CD4-positive, CD25-positive, alpha-beta regulatory T cell (primary cell): ENCODE measurements at places on chromosomes 6 and 20. TPM values are rescaled to one million over a fixed set of nuclear protein-coding genes. Genes with fewer than 3 reads are reported as not detected.

The GRM1 gene
- polyA plus RNA-seq: not detected

DNA sequence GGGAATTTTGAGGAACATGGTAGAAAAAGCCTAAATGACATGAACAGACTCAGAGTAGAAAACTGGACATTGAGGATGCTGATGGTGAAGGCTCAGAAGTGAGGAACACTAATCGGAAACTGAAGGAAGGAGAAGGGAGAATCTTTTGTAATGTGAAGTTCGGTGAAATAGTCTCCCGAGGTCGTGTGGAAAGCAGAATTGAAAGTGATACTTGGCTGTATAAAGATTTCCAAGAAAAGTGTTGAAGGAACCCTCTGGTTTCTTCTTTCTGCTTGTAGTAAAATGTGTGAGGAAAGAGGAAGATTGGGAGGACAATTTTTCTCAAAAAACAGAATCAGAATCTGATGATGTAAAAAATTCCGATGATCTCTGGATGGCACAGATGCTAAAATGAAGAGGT lies 115.4 kb downstream of the LAMP5 start:
- H3K36me3 ChIP-seq: no peaks in the 10 kb centered on the region
- no peaks in the 10 kb centered on the region for H3K4me1 ChIP-seq
- no peaks in the 10 kb centered on the region for H3K27me3 ChIP-seq
- H3K4me3 ChIP-seq: no peak overlapping the region
- DNase-seq: no peak

- H3K4me1 ChIP-seq: no peaks in the 10 kb centered on the region
- no peaks in the 10 kb centered on the region for H3K27me3 ChIP-seq
Observed at GRCh38 chr20:19712721-19713260, 45.3 kb upstream of the RIN2 start.

The GPR63 gene
- polyA plus RNA-seq: not detected

DNA sequence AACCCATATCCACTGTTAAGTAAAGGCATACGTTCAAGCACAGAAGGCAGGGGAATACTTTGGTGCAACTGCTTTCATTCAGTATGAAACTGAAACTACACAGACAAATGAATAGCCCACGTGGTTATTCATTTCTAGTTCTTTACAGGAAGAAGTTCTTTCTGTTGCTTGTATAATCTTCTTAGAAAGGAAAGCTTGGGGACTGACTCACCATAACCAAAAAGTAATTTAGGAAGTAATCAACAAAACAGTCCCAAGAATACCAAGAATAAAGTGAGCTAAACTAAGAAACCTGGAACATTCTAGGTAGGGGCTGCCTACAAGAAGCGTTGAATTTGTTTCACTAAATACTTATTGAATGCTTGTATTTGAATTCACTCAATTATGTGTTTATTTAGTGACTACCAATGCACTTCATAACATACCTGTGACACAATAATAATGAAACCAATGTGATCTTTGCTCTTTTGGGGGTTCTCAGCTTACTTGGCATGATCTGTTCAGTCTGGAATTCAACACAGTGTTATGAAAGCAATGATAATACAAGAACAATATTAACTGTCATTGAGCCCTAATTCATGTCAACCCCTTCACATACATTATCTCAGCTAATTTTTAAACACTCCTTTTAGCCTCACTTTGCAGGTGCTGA lies 25.1 kb upstream of the KIAA0408 start:
- H3K4me1 ChIP-seq: peaks cover 17% of the 10 kb centered on the region
- peak overlapping the region; percentile 83 for H3K4me3 ChIP-seq
- H3K36me3 ChIP-seq: no peaks in the 10 kb centered on the region
- DNase-seq: no peak
- H3K27me3 ChIP-seq: no peaks in the 10 kb centered on the region

The BMP2 gene
- not detected for polyA plus RNA-seq

DNA sequence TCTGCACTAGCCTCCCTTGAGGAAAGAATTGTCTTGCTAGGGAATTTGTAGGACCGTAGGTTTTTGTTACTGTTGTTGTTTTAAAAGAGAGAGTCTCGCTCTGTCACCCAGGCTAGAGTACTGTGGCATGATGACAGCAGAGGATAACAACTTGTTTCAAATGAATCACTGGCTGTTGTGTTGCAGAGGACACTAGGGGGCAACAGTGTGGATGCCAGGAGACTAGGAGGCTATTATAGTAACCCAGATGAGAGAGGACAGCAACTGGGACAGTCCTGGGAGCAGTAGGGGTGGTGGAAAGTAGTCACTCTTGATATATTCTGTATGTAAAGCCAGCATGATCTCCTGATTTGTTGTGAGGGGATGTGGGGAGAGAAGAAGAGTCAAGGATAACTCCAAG lies 41.8 kb upstream of the LAMA4 start:
- H3K4me1 ChIP-seq: no peaks in the 10 kb centered on the region
- no peaks in the 10 kb centered on the region for H3K36me3 ChIP-seq
- peaks cover 17% of the 10 kb centered on the region for H3K27me3 ChIP-seq
- no peak overlapping the region for H3K27ac ChIP-seq

- no peak for DNase-seq
- H3K36me3 ChIP-seq: no peaks in the 10 kb centered on the region
- H3K27ac ChIP-seq: no peak overlapping the region
- no peaks in the 10 kb centered on the region for H3K27me3 ChIP-seq
- H3K4me3 ChIP-seq: no peak overlapping the region
Observed at GRCh38 chr6:153096792-153097191, 34.3 kb downstream of the RGS17 start.

DNA sequence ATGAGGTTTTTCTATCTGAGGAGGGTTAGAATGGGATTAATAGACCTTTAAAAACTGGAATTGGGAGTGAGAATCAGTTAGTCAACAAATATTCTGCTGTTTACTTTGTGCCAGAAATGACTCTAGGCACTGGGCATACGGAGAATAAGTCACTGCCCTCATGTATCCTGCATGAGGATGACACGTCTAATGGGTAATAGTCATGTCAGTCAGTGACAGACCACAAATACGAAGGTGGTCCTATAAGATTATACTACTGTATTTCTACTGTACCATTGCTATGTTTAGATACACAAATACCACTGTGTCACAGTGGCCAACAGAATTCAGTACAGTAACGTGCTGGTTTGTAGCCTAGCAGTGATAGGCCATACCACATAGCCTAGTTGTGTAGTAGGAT lies 30.7 kb downstream of the ZFAND3 start:
- no peak overlapping the region for H3K4me3 ChIP-seq
- H3K36me3 ChIP-seq: peaks cover 3% of the 10 kb centered on the region
- peaks cover 10% of the 10 kb centered on the region for H3K4me1 ChIP-seq

GRCh38 chr20:32358632-32358882 lies 426 bp downstream of the ASXL1 start:
- H3K27me3 ChIP-seq: no peaks in the 10 kb centered on the region
- peaks cover 73% of the 10 kb centered on the region for H3K4me1 ChIP-seq
- DNase-seq: no peak
- no peaks in the 10 kb centered on the region for H3K36me3 ChIP-seq
- H3K27ac ChIP-seq: peak overlapping the region; percentile 98

The PCNA gene
- 81.2 TPM for polyA plus RNA-seq

The SIRPD gene
- polyA plus RNA-seq: not detected

DNA sequence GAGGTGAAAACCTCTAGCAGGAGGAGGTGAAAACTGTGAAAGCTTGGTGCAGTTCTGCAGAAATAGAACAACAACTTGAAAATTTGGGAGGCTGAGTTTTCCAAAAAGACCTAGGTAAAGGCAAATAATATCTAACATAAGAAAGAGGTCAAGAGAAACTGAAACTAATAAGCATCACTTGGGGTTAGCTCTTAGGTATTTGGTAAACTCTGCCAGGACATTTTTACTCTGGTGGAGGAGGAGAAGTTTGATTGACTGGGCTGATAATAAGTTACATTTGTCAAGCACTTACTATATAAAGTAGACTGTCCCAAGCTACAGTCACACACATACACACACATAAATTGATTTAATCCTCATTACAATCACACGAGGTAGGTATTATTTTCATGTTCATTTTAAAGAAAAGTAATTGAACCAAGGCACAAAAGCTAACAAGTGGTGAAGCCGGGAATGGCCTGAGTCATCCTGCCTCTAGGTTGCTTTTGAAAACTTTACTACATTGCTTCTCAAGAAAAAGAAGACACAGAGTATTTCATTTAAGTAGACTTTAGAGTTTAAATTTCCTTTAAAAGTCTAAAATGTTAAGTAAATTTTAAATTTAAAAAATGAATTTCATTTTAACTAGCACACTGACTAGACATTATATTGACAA lies 275.5 kb downstream of the PTPRK start:
- no peaks in the 10 kb centered on the region for H3K4me1 ChIP-seq
- DNase-seq: no peak
- no peaks in the 10 kb centered on the region for H3K36me3 ChIP-seq

DNA sequence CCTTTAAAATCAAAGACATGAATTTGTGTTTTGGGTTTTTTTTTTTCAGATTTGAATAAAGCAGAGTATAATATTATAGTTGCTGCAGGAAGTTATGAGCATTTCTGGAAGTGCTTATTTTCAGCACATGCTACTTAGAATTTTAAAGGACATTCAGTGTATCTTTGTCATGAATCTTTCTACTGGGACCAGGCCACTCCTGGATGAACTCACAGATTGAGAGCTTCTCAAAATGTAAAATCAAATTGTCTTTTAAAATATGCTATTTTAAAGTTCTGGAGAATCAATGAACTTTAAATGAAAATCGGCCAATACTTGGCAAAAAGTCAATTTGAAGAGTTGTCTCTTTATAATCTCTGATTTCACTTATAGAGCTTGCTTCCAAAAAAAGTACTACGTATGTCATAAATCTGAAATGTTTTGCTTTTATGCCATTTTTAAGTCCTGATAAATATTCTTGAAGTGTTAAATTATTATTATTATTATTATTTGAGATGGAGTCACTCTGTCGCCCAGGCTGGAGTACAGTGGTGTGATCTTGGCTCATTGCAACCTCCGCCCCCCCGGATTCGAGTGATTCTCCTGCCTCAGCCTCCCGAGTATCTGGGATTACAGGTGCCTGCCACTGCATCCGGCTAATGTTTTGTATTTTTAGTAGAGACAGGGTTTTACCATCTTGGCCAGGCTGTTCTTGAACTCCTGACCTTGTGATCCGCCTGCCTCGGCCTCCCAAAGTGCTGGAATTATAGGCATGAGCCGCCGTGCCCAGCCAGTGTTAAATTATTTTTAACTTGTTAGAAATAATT lies 175.7 kb upstream of the AKAP12 start:
- no peaks in the 10 kb centered on the region for H3K27me3 ChIP-seq
- H3K27ac ChIP-seq: no peak overlapping the region
- no peak overlapping the region for H3K4me3 ChIP-seq
- no peak for DNase-seq
- no peaks in the 10 kb centered on the region for H3K36me3 ChIP-seq

DNA sequence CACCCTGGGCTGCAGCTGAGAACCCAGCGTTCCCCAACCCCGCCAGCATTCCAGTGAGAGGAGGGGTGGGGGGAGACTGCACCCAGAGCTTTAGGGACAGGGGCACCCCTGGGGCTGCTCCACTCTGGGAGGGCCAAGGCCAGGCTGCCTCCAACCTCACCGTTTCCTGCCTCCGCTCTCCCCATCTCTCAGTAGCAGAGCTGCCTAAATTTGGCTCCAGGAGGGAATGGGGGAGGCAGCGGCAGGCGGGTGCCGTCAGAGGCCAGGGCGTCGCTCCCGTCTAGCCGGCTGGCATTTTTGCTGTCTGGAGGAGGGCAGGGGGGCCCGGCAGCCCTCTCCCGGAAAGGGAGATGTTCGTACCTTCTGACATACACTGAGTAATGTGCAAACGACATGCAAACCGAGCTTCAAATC lies 46.6 kb downstream of the NOL4L start:
- peaks cover 90% of the 10 kb centered on the region for H3K4me1 ChIP-seq
- no peaks in the 10 kb centered on the region for H3K36me3 ChIP-seq
- H3K27ac ChIP-seq: peak overlapping the region; percentile 94
- no peaks in the 10 kb centered on the region for H3K27me3 ChIP-seq
- no peak overlapping the region for H3K4me3 ChIP-seq

The CARMIL1 gene
- polyA plus RNA-seq: 0.36 TPM

GRCh38 chr6:113691260-113691656 lies 165.9 kb upstream of the MARCKS start:
- no peaks in the 10 kb centered on the region for H3K36me3 ChIP-seq
- no peaks in the 10 kb centered on the region for H3K27me3 ChIP-seq
- no peak for DNase-seq
- no peak overlapping the region for H3K27ac ChIP-seq
- no peaks in the 10 kb centered on the region for H3K4me1 ChIP-seq
- no peak overlapping the region for H3K4me3 ChIP-seq

DNA sequence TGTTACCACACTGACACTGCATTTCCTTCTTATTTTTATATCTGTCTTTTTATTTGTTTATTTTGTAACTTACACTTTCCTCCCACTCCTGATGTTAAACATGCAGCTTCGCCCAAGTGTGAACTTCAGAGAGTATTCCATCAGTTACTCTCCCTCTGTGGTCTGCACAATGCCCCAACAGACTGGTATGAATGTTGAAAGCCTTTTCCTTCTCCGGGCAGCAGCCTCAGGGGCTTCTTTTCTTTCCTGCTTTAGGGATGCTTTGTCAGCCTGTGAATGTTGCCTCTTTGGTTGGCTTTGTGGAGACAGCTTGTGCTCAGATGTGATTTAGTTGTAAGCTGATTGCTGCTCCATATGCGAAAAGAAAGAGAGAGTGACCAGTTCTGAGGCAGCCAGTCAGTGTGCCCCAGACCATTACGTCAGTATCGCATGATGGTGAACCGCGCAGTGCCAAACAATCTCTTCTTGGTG lies 44.0 kb downstream of the SMPDL3A start:
- DNase-seq: no peak
- H3K4me1 ChIP-seq: no peaks in the 10 kb centered on the region
- no peak overlapping the region for H3K27ac ChIP-seq
- H3K27me3 ChIP-seq: no peaks in the 10 kb centered on the region
- H3K36me3 ChIP-seq: no peaks in the 10 kb centered on the region
- H3K4me3 ChIP-seq: no peak overlapping the region

The LST1 gene
- 8.0 TPM for polyA plus RNA-seq

- H3K36me3 ChIP-seq: peaks cover 4% of the 10 kb centered on the region
- H3K4me3 ChIP-seq: peak overlapping the region; percentile 49
- H3K27me3 ChIP-seq: no peaks in the 10 kb centered on the region
Observed at GRCh38 chr6:11221623-11222384, 10.7 kb downstream of the NEDD9 start.

- no peaks in the 10 kb centered on the region for H3K27me3 ChIP-seq
- H3K4me3 ChIP-seq: no peak overlapping the region
- DNase-seq: no peak
Observed at GRCh38 chr6:132218059-132218696, 183.1 kb downstream of the MOXD1 start.

GRCh38 chr20:62918831-62919230 lies 7.5 kb downstream of the DIDO1 start:
- peaks cover 4% of the 10 kb centered on the region for H3K36me3 ChIP-seq
- peak overlapping the region; percentile 76 for H3K4me3 ChIP-seq
- no peak for DNase-seq
- H3K27me3 ChIP-seq: no peaks in the 10 kb centered on the region
- peak overlapping the region; percentile 88 for H3K27ac ChIP-seq

GRCh38 chr20:24722586-24722985 lies 226.5 kb upstream of the CST7 start:
- no peak overlapping the region for H3K27ac ChIP-seq
- no peaks in the 10 kb centered on the region for H3K36me3 ChIP-seq
- no peaks in the 10 kb centered on the region for H3K4me1 ChIP-seq
- no peak overlapping the region for H3K4me3 ChIP-seq
- H3K27me3 ChIP-seq: no peaks in the 10 kb centered on the region

GRCh38 chr6:67131827-67132226 lies 1424.8 kb upstream of the EYS start:
- no peak for DNase-seq
- H3K27ac ChIP-seq: no peak overlapping the region
- H3K27me3 ChIP-seq: no peaks in the 10 kb centered on the region
- no peaks in the 10 kb centered on the region for H3K36me3 ChIP-seq

The LIN28B gene
- polyA plus RNA-seq: not detected
